ENCODE measurements at places on chromosomes 5 and 9. TPM values are rescaled to one million over a fixed set of nuclear protein-coding genes. Genes with fewer than 3 reads are reported as not detected.

DNA sequence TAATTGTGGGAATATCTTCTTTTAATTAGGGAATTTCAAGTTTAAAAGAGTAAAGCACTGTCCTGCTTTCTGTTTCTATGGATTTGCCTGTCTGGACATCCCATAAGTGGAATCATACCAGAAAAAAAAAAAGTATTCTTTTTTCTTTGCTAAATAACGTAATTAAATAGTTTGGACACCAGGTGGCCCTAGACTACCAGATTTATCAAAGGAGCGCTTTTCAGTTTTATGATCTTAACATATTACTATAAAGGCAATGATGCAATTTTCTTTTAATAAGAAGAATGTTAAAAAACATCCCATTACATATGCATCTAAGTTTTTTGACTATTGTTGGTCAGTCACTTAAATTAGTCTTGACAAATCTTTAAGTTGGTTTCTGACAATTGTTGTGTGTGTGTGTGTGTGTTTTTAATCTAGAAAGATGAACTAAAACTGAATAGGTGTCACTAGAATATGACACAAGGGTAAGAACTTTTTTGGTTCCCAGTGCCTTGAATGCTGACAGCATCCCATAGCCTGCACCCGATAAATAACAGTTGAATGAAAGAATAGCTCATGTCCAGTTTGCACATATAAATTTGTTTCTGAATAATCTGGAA is 49.5 kb downstream of the C5orf22 start:
- DNase-seq, result no peak

DNA sequence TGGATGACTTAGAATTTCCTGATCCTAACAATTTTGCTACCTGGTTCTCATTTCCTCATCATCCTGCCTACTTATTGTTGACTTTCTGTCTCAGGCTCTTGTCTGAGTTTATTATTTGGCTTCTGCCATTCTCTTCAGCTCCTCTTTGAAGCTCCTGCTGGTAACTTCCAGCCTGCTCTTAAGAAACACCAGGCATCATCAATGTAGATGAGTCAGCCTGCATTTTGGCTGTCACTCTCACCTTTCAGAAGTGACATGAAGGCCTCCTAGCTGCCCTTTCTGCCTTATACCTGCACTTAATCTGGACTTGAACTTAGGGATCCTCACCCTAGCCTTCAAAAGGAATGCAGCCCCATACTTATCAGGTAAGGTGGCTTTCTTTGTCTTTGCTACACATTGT is 551.8 kb upstream of the ZNF608 start:
- no peak for DNase-seq

GRCh38 chr5:115375893-115376292 is 79.4 kb upstream of the CCDC112 start:
- DNase-seq, result no peak

- DNase-seq, result no peak
These were observed 27.7 kb downstream of the YIPF5 start for GRCh38 chr5:144142824-144143162.

DNA sequence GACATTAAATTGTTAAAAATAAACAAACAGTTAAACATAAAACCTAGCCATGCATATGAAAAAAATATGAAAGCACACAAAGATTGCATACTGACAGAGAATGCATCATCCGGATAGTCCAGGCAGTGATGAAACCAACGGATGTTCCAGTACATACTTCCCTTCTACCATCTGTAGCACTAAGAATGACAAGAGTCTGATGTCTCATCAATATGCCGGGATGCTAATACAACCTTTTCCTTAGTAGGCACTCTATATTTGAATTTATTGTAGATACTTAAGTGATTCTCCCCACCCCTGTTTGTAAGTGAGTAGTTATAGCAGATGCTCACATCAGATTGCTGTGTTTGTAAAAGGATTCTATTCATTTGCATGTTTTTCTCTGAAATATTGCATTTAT is 571.2 kb upstream of the WWC1 start:
- no peak for DNase-seq

The LCN6 gene
- not detected for total RNA-seq

The CSF2 gene
- total RNA-seq, result not detected

The MCCC2 gene
- total RNA-seq, result 27.9 TPM

The ZNF879 gene
- total RNA-seq, result 4.8 TPM

The MOB3B gene
- 0.42 TPM for total RNA-seq
